HCT116 (cell line): ENCODE measurements at places on chromosomes 6 and 20. TPM values are rescaled to one million over a fixed set of nuclear protein-coding genes. Genes with fewer than 3 reads are reported as not detected.
A peak's percentile ranks its signal among the peaks of the same experiment; 100 is the strongest.

The PNPLA1 gene
- 0.10 TPM for total RNA-seq

DNA sequence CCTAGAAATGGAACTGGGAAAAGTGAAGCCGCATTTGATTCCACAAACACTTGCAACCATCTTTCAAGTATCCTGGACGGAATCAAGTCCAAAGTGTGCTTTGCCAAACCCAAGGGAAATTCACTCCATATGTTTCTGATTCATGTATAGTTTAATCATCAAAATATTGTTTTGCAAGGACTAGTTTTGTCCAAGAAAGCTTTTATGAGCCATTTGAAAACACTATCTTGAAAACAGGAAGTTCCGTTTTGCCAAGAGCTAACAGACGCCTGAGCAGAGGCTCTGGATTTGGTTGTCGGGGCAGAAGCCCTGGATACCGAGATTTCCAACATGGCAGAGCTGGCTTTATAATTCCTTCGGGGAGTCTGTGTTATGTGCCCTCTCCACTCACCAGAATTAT lies 251.1 kb downstream of the PHACTR1 start:
- no peaks in the 10 kb centered on the region for H3K36me3 ChIP-seq
- H3K4me3 ChIP-seq: no peak overlapping the region
- no peak overlapping the region for H3K27ac ChIP-seq
- H3K4me1 ChIP-seq: no peaks in the 10 kb centered on the region
- H3K27me3 ChIP-seq: peaks cover 61% of the 10 kb centered on the region

GRCh38 chr20:4134861-4135379 lies 119.6 kb upstream of the RNF24 start:
- H3K4me1 ChIP-seq: peaks cover 60% of the 10 kb centered on the region
- H3K4me3 ChIP-seq: peak overlapping the region; percentile 46
- H3K27ac ChIP-seq: peak overlapping the region; percentile 88
- DNase-seq: no peak
- no peaks in the 10 kb centered on the region for H3K27me3 ChIP-seq

GRCh38 chr6:137095651-137096238 lies 51.0 kb upstream of the IL20RA start:
- no peaks in the 10 kb centered on the region for H3K36me3 ChIP-seq
- H3K4me3 ChIP-seq: no peak overlapping the region
- H3K27ac ChIP-seq: no peak overlapping the region
- H3K27me3 ChIP-seq: no peaks in the 10 kb centered on the region

DNA sequence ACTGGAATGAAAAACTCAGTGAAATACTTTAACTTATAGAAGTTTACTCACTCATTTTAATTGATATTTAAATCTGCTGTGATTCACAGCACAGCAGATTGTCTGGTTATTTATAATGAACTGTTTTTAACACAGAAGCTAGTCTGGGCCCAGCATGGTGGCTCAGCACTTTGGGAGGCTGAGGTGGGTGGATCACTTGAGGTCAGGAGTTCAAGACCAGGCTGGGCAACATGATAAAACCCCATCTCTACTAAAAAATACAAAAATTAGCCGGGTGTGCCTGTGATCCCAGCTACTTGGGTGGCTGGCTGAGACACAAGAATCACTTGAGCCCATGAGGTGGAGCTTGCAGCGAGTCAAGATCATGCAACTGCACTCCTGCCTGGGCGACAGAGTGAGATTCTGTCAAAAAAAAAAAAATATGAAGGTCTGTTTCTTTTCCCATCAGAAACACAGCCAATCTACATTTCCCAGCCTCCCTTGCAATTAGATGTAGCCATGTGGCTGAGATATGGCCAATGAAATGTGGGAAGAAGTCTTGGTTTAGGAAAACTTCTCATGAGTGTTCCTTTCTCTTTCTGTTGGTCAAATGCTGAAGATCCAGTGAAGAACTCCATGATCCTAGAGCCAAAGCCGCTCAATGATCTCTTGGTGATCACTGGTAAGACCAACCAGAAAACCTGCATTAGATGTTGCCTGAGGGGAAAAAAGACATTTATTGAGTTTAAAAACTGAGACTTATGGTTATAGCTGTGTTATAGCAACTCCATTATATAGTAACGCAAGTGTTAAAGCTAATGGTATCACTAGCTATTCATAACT lies 31.3 kb upstream of the BTN3A2 start:
- H3K27me3 ChIP-seq: no peaks in the 10 kb centered on the region
- peaks cover 72% of the 10 kb centered on the region for H3K4me1 ChIP-seq
- no peak overlapping the region for H3K27ac ChIP-seq

The ARMH2 gene
- not detected for total RNA-seq

DNA sequence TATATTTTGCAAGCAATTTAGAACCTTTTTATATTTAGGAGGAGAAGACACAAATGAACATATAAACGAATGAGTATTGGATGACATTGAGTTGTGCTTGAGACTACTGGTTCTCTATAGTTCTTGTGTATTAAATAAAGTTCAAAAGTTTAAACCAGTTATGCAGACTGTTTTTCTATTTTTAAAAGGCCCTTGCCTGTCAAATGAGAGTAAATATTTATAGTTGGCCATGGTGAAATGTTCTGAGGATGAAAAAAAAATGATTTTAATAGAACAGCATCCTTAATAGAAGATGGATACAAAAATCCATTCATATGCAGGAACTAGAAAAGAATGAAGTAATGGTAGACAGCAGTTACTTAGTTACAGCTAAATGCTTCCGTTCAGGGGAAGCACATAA lies 63.5 kb upstream of the COL10A1 start:
- H3K27me3 ChIP-seq: no peaks in the 10 kb centered on the region
- no peak overlapping the region for H3K27ac ChIP-seq
- H3K4me1 ChIP-seq: no peaks in the 10 kb centered on the region
- no peak for DNase-seq

- H3K27ac ChIP-seq: no peak overlapping the region
- H3K4me3 ChIP-seq: no peak overlapping the region
- H3K36me3 ChIP-seq: no peaks in the 10 kb centered on the region
- H3K27me3 ChIP-seq: no peaks in the 10 kb centered on the region
- H3K4me1 ChIP-seq: peaks cover 8% of the 10 kb centered on the region; the same call in 1 of the 2 replicates
Observed at GRCh38 chr6:125066964-125067363, 86.6 kb upstream of the TPD52L1 start.

DNA sequence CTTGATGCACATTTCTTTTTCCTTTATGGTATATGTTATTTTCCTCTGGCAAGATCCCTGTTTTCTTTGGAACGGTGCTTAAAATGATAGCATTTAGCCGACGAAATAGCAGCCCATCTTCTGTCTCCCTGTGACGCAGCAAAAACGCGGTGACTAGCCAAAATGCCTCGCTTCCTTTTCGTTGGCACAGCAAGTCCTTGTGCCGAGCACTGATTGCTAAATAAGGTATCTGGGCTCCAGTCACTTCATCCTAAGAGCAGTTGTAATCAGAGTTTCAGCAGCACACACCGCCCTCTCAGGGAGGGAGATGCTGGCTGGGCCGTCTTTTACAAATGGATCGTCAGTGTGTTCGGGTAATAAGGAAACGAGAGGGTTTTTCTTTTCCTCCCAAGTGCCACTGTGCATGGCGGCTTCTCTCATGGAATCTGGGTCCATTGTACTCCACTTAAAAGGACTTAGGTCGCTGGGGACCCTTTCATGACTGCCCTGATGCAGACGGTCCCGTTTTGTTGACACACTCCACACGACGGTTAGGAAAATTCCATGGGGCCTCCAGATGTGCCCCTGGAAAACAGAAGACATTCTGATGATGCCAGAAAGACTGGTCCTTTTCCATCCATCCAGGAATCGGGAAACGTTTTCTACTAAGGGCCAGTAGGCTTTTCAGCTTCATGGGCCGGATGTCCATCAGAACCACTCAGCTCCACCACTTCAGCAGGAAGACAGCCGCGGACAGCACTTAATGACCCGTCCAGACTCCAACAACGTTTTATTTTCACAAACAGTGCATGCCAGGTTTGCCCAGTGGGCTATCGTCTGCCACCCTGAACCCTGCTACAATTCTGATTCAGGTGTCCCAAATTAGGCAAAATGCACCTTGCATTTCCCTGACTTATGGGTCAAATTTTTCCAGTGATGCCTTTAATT lies 185.5 kb downstream of the CDH4 start:
- DNase-seq: no peak
- H3K4me3 ChIP-seq: no peak overlapping the region
- H3K36me3 ChIP-seq: no peaks in the 10 kb centered on the region
- no peak overlapping the region for H3K27ac ChIP-seq
